Heart left ventricle (tissue), 16 donors: ENCODE measurements at places on chromosomes 1 and 21. TPM values are rescaled to one million over a fixed set of nuclear protein-coding genes. Genes with fewer than 3 reads are reported as not detected.

The GBP7 gene
- not detected for total RNA-seq

The VANGL2 gene
- 2.9 TPM for total RNA-seq

The ANP32E gene
- total RNA-seq, result 33.6 TPM

The PLA2G2F gene
- total RNA-seq, result not detected

The F5 gene
- 34.8 TPM for total RNA-seq

The PBX1 gene
- total RNA-seq, result 60.4 TPM

The RAB42 gene
- 0.96 TPM for total RNA-seq

The NCMAP gene
- total RNA-seq, result not detected

The OPTC gene
- not detected for total RNA-seq

The PLXNA2 gene
- total RNA-seq, result 15.2 TPM

The CD244 gene
- total RNA-seq, result not detected

The C1orf226 gene
- 5.4 TPM for total RNA-seq

The FCRL2 gene
- not detected for total RNA-seq

The PRRC2C gene
- 107 TPM for total RNA-seq

The VWA5B1 gene
- 0.88 TPM for total RNA-seq

The CCDC28B gene
- total RNA-seq, result 18.3 TPM

The CATSPERE gene
- total RNA-seq, result 1.2 TPM
